GM13976 (cell line): ENCODE measurements at places on chromosomes 2 and 18.
A peak's percentile ranks its signal among the peaks of the same experiment; 100 is the strongest.

GRCh38 chr2:200782251-200782650 is 29.5 kb upstream of the BZW1 start:
- no peak for DNase-seq

GRCh38 chr18:55244546-55244945 is 285.3 kb upstream of the CCDC68 start:
- no peak for DNase-seq

DNA sequence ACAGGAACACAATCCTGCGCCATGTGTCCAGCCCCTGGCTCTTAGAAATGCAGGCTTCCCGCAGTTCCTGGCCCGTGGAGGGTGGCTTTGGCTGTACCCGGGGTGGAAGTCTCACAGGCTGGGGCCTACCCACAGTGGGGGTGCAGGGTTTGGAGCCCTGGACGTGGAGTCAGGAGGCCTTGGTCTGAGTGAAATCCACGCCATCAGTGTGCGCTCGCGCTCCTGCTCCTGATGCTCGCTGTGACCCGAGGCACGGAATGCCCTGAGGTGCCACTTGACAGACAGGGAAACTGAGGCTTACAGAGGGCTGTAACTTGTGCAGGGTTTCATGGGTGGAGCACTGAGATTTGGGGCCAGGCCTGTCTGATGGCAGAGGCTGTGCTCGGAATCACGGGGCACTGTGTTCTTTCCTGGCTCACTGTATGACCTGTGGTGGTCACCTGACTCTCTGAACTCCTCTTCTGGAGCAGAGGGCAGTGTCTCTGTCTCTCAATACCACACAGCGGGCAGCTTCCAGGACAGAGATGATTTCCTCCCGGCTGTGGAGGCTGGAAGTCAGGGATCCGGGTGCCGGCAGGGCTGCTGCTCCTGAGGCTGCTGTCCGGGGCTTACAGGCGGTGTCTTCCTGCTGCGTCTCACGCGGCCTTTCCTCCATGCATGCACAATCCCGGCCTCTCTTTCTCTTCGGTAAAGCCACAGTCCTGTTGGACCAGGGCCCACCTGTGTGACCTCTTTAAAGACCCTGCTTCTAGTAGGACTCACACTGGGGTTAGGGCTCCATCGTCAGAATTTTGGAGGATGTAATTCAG is 25.9 kb upstream of the ALLC start:
- DNase-seq, result no peak

DNA sequence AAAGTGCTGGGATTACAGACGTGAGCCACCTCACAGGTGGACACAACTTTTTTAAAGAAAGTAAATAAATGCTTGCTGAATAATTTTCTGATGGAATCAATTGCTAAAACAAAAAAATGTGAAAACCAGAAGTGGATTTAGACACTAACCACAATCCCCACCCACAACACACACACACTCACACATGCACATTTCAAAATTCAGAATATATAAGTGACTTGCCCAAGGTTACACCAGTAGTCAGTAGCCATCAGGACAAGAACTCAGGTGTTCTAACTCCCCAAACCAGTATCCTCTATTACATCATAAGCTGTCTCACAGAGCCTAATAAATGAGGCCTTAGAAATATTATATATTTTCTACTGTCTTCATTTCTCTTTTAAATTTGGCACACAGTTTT is 1923.6 kb upstream of the PIK3C3 start:
- DNase-seq, result no peak

DNA sequence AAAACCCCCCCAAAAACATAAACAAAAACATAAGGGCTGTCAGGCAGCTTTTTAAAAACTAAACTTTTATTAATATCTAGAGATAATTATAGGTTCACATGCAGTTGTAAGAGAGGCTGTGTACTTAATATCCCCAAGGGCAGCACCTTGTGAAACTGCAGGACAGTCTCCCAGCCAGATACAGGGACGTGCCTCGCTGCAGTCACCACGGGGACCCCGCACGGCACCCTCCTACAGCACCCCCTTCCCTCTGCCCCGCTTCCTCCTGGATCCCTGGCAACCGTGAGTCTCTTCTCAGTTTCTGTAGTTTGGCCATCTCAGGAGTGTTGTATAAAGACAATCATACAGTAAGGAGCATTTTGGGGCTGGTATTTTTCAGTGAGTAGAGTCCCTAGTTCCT is 6.8 kb upstream of the COLEC11 start:
- no peak for DNase-seq

GRCh38 chr2:98867539-98868309 is 68.3 kb downstream of the CRACDL start:
- no peak for DNase-seq

- DNase-seq, result no peak
Observed at GRCh38 chr2:184558713-184559464, 39.4 kb upstream of the ZNF804A start.

- no peak for DNase-seq
Observed at GRCh38 chr2:221323513-221323912, 248.6 kb downstream of the EPHA4 start.

DNA sequence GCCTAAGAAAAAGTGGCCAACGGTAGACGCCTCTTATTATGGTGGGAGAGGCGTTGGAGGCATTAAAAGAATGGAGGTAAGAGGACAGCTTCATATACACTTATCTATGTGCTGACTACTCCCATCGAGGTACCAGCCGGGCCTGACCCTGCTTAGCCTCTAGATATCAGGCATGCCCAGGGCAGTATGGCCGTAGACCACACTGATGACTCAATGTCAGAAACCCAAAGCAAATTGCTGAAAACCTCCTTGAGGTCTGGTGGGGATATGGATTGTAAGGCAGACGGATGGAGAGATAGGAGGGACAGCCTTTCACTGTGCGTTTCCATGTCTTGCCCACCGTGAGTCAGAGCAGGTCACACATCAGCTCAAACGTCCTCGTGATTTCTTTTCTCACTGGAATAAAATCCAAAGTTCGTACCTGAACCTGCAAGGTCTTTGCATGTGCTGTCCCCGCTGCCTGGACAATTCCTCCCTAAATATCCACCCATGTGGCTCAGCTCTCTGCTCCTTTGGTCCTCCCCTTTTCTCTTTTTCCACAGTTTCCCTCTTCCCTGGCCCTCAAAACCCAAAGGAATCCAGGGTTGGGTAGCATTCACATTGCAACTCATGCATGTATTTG is 168.9 kb downstream of the ANTXR1 start:
- no peak for DNase-seq

DNA sequence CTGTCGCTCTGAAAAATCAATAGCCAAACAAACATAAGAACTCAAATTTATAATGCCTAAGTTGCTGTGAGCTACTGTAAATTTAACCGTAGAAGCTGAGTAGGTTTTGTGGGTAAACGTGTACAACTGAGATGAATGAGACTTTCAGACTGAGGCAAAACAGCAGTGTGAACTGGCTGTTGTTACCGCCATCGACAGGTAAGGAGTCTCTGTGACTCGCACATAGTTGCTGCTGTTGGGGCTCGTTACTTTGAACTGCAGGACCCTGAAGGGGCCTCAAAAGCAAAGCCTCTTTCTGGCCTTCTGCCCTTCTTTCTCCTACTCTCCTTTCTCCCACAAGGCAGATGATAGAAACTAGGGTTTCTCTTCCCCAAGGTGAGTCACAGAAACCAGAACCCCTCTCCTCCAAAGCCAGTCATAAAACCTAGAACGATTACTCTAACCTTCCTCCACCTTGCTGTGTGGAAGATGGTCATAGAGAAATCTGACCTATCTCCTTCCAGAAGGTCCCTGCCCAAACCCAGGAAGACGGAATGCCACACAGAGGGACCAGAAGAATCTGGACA is 101.2 kb downstream of the DLGAP1 start:
- DNase-seq, result no peak

DNA sequence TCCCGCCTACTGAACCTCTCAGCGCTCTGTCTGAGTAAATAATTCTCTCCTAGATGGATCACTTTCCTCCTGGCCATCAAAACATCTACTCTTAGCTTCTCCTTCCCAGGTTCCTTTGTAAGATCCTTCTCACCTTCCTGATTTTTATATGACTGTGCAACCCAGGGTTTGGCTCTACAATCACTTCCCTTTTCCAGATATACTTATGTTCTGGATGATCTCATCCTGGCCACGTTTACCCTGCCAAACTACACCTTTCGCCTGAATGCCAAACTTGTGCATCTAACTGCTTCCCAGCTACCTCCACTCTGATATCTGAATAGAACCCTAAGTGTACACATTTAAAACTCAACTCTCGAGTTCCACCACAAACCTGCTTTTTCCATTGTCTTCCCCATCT is 290.5 kb upstream of the REV1 start:
- no peak for DNase-seq

GRCh38 chr2:217393585-217394032 is 533.7 kb upstream of the TNP1 start:
- no peak for DNase-seq

DNA sequence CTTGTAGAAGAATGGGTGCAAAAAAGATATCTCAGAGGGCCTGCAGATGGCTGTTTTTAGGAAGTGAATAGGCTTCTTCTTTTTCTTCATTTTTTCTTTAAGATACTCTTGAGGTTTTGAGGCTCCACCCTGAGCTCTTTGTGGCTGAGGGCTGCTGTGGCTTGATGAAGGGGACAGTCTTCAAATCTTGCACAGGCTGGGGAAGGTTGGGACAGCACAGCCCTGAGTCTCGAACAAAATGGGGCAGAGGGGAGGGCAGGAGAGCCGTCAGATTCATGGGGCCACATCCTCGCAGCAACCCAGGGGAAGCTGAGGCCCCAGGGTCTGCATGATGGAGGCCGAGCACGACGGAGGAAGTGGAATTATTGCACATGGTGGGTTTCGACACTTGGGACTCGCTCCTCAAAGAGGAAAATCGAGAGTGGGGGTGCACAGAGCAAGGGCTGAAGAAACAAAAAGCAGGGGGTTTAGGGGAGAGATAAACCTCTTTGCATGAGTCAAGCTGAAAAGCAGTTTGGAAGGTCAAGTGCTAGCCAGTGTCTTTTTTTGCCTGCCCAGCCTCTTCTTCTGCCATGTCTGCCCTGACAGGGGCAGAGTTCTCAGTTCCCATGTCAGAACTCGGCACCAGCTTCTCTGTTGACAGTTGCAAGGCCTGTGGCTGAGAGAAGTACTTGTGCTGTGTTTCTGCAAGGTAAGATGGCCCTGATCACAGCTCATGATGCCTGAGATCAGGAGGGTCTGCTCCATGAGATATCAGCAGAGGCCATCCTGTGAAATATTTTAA is 19.5 kb downstream of the INPP4A start:
- DNase-seq, result no peak

- DNase-seq, result no peak
Observed at GRCh38 chr18:7619676-7620075, 52.6 kb downstream of the PTPRM start.

DNA sequence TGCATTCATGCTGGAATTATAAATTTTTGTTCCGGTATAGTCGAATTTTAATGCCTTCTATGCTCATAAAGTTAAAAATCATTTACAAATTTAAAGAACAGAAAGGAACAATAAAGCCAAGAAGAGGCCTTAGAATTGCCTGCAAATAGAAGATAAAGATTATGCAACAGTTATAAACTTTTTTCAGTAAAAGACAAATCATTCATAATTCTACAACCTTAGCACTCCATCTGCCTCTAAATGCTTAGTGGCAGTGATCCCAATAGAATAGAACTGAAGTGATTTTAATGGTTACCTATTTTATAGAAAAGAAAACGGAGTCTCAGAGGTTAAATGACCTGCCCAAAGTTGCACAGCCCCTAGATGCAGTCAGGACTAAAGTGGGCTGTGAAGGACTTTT is 211.2 kb downstream of the AGPS start:
- DNase-seq, result no peak

DNA sequence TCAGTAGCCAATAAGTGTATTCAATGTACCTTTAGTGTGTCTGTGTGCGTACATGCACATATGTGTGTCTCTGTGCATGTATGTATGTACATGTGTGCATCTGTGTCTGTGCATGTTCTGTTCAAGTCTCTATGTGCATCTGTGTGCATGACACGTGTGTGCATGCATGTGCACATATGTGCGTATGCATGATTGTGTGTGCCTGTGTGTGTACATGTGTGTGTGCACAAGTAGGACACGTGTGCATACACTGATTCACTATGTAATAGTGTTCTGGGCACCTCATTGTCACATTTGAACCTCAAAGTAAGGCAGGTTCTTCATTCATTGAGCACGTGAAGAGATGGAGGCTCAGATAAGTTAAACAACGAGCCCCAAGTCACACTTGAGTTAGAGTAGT is 142.6 kb upstream of the COPS8 start:
- no peak for DNase-seq

DNA sequence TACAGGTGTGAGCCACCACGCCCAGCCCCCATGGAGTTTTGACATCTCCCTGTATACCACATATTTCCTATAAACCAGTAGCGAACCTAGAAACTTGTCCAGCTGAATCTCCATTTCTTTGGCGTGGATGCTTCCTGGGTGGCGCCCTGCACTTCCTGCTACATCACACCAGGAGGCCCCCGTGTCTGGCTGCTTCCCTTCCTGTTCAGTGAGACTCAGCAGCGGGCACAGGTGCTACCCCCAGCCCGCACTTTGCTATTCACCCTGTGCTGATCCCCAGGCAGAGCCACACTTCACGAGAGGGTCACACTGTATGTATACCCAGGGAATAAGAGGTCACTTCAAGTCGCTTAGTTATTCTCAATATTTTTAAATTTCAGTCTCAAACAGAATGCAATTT is 35.0 kb downstream of the CYP27C1 start:
- DNase-seq, result no peak

GRCh38 chr2:205947621-205948495 is 138.1 kb downstream of the INO80D start:
- DNase-seq, result peak; percentile 79

DNA sequence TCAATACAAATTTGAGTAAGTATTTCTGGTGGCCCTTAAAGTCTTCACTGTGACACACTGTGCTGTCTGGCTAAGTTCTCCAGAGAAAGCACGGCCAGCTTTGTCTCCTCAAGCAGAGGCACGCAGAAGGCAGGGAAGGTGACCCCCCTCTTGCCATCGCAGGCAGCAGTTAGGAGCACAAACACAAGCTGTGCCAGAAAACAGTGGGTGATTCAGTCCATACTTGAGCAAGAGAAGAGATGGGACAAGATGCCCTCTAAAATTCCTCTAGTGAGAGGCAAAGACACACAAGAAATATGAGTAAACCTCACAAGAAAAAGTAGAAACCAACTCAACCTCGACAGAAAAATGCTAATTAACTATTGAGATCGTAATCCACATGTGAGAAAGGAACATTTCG is 9.8 kb downstream of the MCEE start:
- DNase-seq, result no peak

- DNase-seq, result no peak
Observed at GRCh38 chr2:28102455-28102874, 211.9 kb downstream of the BABAM2 start.

- peak; percentile 76 for DNase-seq
Observed at GRCh38 chr2:102251042-102251848, 60.1 kb upstream of the IL1RL1 start.

DNA sequence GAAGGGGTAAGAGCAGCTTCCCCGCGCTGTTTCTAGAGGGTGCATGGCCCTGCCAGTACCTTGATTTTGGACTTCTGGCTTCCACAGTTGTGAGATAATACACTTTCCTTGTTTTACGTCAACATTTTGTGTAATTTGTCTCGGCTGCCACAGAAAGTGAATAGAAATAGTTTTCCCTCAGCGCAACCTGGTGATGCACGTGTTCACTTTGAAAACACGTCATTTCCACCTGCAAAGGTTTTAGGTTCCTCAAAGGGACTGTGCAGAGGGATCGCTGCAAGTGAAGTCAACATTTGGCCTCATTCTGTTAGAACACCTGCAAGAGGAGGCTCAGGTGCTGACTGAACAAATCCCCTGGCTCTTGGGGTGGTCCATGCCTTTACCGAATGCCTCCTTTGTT is 71.7 kb downstream of the LONRF2 start:
- no peak for DNase-seq

- DNase-seq, result no peak
Observed at GRCh38 chr2:56889738-56890137, 705.9 kb downstream of the CCDC85A start.

- DNase-seq, result peak; percentile 99
Observed at GRCh38 chr2:159286709-159287441, 372 bp upstream of the WDSUB1 start.
